ENCODE measurements at places on chromosomes 3 and 15.

DNA sequence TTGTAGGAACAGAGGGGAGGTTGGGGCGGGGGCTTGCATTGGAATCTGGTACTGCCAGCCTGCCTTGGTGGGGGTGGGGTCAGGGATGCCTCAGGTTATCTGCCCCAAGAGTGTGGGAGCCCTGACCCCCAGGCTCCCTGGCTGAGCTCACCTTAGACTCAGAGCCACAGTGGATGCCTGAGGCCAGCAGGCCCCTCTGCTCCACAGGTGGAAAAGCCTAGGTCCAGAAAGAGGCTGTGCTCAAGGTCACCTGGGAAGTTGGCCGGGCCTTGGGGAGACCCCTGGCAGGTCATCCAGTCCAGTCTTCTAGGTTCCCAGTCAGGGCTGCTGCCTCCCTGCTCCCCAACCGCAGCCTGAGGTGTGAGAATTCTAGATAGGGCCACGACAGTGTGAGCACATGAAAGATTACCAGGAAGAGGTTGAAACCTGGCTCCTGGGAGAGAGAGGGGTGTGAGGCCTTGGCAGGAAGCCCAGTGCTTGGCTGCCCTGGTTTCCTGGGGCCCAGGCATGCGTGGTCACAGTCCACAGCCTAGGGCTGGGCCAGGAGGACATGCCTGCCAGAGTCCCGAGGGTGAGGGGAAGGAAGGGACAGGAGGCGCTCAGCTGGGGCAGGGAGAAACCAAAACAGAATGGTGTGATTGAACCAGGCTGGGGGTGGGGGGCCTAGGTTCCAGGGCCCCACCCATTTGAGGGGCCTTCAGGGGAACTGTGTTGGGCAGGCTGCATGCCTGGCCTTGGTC, 4.9 kb downstream of the HDAC11 start:
- peak; percentile 76 for DNase-seq

GRCh38 chr15:100981086-100981485, 61.9 kb downstream of the LRRK1 start:
- DNase-seq: no peak

DNA sequence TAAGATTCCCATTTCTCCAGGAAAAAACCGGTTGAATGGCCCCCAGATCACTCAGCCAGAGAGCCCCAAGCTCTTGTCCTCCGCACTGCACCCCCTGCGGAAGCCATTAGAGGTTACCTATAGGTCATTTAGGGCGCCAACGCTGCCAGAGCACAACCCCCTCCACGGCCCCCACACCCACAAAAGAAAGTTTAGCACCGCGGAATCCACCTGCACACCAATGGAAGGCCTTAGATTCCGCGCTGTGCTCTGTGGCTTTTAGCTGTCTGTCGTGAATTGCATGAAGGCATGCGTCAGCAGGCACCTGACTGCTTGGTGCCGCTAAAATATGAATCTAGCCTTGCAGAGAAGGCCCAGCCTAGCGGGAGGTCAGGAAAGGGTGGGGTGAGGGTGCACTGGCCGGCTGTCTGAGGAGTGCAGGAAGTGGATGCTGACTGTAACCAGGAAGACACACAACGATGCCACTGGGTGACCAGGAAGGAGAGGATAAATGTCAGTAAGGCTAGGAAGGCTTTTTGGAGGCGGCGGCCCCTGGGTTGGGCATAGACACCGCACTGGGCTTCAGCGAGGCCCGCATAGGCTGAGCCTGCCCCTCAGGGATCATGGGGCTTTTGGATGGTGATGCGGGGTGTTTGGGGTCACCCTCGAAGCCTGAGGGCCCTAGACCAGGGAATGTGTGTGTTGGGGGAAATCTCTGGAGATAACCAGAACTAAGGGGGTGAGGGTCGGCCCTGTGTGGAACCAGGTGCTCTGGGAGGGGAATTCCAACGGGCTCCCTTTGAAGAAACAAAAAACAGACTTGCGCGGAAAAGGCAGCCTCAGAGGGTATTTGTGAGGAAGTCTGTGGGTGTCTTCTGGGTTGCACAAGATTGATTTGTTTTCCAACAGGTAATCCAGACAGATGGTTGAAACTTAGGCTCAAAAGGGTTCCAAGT, 976 bp upstream of the NUP210 start:
- peak; percentile 54 for DNase-seq

GRCh38 chr3:153442799-153443487, 280.9 kb downstream of the RAP2B start:
- no peak for DNase-seq

DNA sequence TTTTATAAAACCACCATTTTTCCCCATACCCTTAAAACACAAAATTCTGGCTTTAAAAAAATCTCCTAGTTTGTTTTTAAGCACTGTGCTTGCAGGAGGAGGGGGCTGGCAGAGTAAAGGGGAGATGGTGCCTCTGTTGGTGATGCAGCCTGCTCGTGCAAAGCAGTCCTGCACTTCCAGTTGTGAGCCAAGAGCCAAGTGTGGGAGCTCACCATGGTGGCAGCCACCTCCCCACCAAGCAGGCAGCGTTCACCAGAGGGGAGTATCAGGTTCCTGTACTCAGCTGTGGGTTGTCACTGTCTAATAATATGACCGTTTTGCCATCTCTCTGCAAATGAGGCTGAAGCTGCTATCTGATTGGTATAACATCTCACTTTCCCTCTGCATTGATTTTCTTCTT, 164.8 kb downstream of the SYNPR start:
- no peak for DNase-seq

- DNase-seq: no peak
These were observed 32.4 kb upstream of the SLC6A11 start for GRCh38 chr3:10783360-10784351.

DNA sequence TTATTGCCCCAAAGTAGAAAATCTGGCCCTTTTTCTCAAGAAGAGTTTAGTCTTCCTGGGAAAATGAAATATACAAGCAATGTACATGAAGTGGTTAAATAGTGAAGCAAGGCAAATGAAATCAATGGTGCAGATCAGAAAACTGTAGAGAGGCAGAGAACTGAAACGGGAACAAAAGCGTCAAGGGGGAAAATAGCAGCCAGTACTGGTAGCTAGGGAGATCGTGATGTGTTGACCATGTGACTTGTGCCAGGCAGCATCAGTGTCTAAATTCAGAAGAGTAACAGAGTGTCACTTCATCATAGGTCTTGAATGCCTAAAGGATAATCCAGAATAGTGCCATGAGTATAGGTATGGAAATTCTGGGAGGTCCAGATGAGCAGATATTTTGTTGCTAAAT, 163.1 kb downstream of the CHL1 start:
- DNase-seq: no peak

- no peak for DNase-seq
These were observed 34.5 kb upstream of the CHST2 start for GRCh38 chr3:143084856-143085731.

DNA sequence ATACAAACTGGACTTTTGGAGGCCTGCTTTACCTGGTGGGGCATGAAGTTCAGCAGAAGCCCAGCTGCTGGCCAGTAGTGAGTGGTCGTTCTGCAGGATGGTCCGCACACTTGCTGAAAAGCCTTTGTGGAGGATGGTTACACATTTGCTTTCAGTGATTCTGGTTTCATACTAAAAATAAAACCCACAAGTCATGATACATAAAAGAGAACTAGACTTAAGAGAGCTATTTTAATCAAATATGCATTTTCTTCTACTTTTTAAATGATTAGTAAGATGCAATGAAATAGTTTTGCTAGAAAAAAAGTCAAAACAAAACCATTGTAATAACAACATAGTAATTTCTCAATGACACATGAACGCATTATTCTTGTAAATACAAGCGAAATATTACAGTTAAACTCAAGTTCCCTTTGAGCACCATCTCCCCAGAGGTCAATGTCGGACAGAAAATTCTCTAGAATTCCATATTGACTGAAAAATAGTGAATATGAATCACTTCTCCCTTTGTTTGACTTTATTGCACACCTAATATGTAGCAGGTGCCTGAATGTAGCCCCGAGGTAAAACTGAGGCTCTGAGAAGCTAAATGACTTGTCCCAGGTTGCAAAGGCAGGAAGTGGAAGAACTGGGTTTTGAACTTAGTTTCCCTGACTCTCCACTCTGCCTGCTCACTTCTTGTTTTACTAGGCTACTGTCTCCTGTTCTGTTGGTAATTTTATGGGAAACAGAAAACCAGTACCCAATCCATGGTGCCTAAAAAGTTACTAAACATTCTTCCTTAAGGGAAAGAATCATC, 8.3 kb downstream of the IL5RA start:
- DNase-seq: no peak

GRCh38 chr15:92012368-92012629, 158.8 kb downstream of the SLCO3A1 start:
- DNase-seq: no peak

DNA sequence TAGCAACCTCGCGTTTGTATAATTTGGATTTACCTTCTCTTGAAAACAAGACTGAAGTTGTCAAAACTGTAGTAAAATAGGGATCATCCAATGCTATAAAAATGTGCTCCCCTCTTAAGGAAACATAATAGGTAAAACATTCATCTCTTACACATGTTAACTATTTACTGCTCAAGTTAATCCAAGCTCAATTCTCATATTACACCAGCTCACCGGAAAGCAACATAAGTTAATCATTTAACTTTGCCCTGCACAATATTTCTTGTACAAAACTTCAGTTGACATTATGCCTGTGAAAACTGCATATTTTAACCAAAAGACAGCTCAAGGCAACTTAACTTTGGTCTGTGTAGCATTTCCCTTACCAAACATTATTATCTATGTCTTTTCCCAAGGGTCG, 634.2 kb downstream of the NAALADL2 start:
- no peak for DNase-seq

DNA sequence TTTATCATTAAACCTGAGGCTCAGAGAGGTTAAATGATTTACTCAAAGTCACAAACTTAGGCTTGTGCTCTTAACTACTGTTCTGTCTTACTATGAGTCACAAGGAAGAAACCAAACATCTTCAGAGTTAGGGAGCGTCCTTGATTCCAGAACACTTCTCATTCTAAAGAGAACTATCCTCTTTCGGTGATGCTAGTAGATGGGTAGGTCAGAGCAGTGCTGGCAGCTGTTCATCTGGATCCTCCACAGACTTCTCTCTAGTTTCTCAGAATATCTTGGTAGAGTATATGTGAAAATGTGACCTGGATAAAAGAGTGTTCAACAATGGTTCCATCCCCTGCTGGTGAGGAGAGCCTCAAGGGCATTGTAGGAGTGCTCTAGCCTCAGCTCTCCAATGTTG, 3.3 kb downstream of the ARL6IP5 start:
- no peak for DNase-seq

GRCh38 chr15:59976480-59977271, 27.4 kb upstream of the FOXB1 start:
- DNase-seq: no peak

- DNase-seq: no peak
These were observed 927 bp downstream of the SMAD6 start for GRCh38 chr15:66702787-66703539.

- no peak for DNase-seq
These were observed 6.4 kb downstream of the MGLL start for GRCh38 chr3:127815641-127816605.

DNA sequence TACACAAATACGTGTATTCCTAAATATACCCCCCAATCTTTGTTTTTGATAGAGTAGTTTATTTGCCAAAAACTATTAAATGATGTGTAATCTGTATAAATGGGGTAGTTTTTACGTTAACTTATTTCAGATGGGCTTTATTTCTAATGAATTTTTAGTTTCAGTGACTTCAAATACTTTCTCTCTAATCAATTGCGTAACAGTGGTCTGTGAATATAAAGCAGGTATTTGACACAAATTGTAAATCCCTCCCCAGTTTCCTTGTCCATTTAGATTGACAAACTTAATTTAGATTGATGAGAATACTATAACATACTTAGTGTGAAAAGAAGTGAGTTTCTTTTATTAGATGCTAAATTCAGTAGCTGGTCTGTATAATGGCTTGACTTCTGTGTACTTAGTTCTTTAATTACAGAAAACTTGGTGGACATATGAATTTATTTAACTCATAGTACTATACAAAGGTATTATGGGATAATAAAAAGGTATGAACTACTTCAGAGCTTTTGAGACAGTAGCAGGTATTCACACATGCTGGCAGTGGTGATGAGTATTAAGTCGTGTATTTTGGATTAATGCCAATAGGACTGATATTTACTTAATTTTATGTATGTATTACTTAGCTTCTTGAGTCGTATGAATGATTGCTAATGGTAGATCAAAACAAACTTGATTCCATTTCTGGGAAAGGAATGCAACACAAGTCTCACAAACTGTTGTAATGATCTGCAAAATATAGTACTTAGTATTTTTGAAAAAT, 81.6 kb downstream of the STT3B start:
- no peak for DNase-seq

DNA sequence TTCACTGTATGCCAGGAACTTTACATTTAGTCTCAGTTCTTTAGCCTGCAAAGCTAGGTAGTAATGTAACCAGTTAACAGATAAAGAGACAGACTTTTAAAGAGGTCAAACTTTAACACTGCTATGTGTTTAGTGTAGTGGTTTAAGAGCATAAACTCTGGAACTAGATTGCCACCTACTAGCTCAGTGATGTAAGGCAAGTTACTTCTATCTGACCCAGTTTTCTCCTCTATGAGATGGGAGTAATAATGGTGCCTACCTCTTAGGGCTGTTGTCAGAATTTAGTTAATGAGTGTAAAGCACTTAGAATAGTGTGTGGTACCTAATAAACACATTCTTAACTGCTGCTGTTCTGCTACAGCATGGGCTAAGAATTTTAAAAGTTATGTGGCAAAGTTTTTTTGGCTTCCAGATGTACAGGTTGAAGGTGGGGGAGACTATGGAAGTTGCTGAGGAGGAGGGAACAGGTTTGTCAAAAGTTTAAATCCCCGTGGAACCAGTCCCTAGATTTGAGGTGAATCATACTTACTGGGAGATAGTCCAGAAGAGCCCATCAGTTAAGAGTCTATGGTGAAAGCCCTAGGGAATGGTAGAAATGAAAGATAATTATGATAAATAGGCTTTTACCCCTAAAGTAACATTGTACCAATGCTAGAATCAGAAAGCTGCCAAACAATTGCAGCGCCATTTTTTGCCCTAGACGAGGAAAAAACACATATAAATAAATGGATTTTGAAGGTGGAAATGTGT, 13.9 kb downstream of the TSC22D2 start:
- no peak for DNase-seq

DNA sequence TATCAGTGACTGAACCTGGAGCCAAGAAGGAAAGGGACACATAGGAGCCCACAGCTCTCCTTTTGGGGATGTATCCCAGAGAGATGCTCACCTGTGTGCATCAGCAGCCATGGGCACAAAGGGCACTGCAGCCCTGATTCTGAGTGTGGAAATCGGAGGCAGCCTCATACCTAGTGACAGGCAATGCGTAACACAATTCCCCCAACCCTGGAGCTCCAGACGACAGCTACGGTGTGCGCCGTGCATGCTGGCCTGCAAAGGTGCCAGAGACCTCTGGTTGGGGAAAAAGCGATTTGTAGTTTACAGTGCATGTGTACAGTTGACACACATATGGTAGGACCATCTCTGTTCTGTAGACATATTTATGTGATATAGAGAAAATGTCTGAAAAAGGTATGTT, 59.0 kb upstream of the PLXNA1 start:
- no peak for DNase-seq

- DNase-seq: no peak
These were observed 308.2 kb upstream of the ADAMTS9 start for GRCh38 chr3:64995857-64996551.

GRCh38 chr15:49990835-49991545, 128.0 kb downstream of the ATP8B4 start:
- no peak for DNase-seq

- DNase-seq: no peak
These were observed 61.1 kb downstream of the GRIP2 start for GRCh38 chr3:14478956-14479550.

All from NCI-H510A (cell line).